ENCODE measurements at places on chromosomes 16 and 17.
A peak's percentile ranks its signal among the peaks of the same experiment; 100 is the strongest.

- DNase-seq: no peak
Observed at GRCh38 chr17:44610331-44610730, 45.9 kb upstream of the MEIOC start.

DNA sequence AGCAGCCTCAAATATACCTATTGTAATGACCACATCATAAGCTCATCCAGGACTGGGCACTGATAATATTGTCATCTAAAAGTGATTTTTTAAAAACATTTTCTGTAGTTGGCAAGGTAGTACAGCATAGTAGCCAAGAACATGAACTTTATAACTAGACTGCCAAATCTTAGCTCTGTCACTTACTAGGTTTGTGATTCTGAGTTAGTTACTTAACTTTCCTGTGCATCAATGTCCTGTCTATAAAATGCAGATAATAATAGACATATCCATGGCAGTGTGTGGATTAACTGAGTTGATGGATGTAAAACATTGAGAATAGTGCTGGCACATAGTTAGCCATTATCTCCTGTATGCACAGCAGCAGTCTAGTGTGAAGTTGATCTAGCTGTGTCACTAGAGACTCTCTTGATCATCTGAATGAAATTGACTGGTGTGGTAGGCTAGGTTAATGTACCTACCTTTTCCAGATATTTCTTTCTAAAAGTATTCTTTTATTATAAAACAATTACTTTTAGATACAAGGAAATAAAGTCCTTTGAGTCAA lies 101.5 kb downstream of the STXBP4 start:
- DNase-seq: no peak

DNA sequence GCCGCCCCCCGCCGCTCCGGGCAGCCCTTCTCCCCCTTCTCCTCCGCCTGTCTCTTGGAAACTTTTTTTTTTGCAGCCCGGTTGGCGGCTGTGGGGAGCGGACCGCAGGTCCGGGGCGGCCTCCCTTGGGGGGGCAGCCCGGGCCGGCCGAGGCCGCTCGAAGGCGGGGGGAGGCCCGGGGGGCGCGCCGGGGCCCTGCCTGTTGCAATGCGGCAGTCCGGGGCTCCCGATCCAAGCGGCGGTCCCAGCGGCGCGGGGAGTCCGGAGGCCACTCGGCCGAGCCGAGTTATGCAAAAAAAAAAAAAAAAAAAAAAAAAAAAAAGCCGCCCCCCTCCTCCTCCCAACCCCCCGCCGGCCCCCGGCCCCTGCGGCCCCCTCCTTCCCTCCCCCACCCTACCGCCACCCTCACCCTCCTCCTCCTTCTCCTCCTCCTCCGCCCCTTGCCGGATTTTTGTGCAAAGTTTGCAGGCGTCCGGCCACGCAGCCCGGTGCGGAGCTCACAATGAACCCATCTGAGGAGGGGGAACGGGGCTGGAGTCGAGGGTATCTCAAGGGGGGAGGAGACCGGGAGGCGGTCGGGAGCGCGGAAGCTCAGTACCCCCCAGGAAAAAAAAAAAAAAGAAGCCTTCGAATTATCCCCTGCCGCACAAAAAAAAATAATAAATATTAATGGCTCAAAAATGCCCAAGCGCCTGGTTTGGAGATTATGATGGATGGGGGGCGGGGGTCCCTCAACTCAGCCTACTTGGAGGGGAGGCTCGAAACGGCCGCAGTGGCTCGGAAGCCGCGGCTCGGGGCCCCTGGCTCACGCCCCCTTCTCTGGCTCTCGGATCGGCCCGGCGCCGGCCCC lies at the start of gene ZNF423:
Gene ZNF423, minus strand, starts transcription at position 291 of the 850 bp plus-strand sequence. CDS start 338 bp downstream, outside the sequence.
- no peak for DNase-seq

GRCh38 chr17:77609553-77610517 lies 348.7 kb upstream of the TNRC6C start:
- DNase-seq: peak; percentile 22

DNA sequence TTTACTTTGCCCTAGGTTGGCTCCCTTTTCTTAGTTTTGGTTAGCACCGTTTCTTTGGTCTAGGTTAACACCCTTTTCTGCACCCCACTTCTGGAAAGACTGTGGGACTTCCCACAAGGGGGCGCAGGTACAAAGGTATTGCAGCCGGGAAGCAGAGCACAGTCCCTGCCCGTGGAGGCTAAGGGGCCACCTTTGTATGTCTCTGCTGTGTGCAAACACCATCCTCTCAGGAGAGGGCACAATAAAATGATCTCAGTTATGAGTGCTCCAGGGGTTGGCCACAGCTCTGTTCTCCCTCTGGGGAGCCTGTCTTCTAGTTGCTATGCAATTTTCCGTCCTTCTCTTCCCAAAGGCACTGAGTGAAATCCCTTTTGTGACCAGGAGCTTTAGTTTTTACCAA lies 28.4 kb upstream of the TMC5 start:
- DNase-seq: peak; percentile 22

DNA sequence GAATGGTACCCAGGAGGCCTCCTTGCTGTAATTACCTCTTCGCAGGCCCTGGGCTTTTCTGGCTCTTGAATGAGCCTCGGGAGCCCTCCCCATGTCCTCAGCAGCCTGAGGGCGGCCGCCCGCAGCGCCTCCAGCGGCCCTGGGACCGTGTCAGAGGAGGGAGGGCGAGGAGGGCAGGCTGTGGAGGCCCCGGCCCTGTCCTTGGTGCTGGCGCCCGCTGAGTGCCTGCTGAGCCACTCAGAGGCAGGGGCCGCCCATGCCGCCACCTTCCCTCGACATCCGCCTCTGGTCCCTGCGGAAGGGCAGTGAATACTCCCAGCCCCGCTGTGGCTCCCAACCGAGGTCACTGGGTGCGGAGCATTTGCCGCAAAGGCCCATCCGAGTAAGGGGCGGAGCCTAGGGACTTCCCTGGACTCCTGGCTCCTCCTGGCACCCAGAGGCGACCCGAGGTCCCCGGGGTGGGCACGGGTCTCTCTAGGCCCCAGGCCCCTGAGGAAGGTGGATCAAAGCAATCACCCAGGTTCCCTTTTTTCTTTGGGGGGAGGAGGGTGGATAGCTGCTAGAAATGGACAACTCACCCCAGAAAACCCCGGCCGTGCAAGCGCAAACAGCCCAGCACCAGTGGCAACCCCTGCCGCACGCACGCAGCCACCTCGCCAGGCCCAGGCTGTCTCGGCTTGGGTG lies 2.8 kb downstream of the RBFOX3 start:
- DNase-seq: no peak

Measured in T-helper 9 cell (primary cell).